GM04504 (cell line): ENCODE measurements at places on chromosomes 1 and 21.

- DNase-seq, result no peak
These were observed 90.8 kb upstream of the TNFSF4 start for GRCh38 chr1:173297798-173298391.

DNA sequence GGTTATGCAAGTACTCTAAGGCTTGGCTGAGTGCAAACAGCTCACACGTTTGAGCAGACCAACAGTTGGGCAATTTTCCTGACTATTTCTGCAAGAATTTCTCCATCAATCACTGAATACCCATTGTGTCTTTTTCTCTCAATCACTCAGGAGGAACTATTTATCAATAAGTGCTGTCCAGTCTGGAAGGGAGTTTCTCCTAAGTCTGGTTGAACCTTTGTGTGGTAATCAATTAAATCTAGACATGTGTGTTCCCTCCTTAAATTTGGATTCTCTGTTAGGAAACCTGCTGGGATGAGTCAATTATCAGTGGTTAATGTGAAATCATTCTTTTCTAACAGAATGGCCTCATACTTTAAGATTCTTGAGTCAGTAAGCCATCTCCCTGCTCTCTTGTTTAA, 6.8 kb upstream of the AADACL3 start:
- DNase-seq, result no peak

DNA sequence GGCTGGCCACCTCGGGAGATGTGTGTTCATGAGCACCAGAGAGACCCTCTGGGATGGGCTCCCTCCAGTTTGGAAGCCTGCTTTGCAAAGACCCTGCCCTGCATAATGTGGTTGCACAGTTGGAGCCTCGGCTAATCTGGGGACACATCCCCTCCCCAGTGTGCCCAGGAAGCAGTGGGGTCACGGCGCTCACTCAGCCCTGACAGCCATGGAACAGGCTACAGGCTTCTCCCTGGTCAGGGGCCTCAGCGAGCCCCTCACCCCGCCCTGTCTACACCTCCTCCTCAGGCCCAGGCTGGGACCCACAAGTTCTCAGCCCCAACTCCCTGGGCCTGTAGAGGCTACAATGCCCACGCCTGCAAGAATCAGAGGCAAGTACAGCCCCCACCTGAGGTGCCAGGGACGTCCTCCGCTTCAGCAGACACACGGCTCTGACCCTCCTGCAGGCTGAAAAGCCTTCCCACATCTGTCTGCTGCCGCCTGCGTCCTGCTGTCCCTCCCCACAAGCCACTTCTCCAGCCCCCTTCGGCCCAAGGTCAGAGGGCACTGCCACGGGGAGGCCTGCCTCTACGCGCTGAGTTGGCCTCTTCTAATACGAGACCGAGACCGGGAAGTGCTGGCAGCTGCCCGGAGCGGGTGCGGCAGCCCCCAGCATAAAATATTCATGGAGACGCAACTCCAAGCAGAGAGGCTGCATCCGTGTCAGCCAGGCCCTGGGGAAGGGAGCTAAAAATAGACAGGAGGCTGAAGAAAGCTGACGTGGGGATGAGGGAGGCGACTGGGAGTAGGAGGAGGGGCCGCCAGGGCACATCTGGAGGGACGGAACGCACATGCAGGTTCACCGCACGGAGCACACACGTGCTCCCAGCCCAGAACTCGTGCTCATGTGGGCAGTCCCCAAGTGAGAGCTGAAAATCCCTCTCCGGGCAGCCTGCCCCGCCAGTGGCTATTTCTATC, 15.2 kb upstream of the GPR153 start:
- DNase-seq, result peak; percentile 55

DNA sequence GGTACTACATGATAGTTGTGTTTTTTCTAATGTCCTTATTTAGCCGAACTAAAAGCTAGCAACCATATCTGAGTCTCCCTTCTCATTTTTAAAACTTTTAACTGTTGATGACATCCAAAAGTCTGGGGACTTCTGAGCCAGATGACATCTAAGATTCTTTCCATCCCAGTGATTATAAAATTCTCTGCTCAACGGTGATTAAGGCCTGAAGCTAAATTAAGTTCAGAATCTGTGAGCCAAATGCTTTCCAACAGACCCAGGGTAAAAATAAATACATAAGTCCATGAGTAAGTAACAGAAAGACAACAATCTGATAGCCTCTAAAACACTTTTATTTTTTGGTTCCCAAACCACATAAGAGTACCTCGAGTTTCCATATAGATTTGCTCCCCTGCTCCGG, 13.1 kb upstream of the PTP4A2 start:
- no peak for DNase-seq

DNA sequence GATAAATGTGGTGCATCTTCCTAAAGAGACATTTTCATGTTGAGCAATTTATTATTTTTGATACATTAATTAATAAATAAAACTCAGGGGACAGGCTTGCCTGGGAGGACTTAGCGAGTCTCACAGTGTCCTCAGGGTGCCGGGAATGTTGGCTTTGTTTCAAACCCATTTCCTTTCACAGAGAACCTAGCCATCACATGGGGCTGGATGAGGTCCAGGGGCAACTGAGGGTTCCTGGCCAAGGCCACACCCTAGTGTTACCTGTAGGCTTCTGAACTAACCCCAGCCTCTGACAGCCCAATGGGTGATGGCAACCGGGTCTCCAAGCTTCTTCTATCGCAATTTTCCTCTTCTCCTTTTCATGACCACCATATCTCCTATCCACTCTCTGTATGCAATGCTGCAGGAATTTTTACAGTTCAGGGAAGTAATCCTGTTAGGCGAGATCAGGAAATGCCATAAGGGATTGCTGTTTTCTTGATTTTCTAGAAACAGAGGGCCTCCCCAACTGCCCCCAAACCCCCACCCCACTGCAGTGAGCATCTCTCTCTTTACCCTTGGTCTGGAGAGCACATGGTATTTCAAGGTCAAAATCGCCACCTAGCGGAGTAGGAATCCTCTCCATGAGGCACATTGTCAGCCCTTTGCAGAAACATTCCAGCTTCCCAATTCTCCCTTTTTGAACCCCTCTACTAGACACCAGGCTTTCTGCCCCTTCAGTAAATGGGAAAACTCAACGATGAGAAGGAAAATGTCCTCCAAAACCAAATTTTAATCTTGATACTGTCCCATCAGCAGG, 22.1 kb upstream of the SMYD3 start:
- no peak for DNase-seq

GRCh38 chr1:180586671-180587155, 27.9 kb downstream of the OVAAL start:
- peak; percentile 43 for DNase-seq

DNA sequence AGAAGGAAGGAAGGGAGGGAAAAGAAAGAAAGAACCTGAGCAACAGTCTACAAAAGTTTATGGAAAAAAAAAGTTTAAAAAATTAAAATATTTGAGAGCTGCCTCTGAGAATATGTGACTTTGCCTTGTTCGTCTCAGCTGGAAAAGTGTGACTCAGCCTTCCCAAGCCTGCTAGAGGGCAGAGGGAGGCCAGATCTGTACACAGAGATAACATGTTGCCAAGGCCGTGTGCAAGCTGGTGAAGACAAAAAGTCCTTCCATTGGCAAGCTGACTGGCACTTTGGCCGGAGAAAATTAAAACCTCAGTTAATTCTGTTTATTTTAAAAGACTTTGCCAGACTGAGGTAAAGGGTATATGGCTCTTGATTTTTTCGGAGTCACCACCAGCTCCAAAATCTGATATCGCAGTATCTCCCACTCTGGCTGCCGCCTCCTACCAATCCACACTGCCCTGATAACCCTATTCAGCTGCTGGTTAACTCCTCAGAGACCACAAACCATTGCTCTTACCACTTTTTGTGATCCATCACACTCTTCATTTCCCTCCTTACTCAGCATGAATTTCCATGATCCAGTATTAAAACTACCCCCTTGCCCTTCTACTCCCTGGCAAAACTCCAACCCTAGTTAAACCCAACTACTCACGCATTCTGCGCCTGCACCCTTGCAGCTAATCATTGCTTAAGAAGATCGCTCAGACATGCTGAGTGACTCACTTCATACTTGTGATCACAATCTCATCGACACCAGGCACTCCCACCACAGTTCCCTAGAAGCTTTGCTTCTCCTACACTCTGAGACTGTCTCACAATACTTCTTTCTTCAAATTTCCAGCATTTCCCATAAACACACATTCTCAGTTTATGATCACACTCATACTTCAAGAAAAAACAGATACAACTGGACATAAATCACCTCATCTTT, 5.7 kb upstream of the PPP1R15B start:
- DNase-seq, result peak; percentile 97

GRCh38 chr1:1347663-1348419, 1.4 kb downstream of the DVL1 start:
- DNase-seq, result no peak

DNA sequence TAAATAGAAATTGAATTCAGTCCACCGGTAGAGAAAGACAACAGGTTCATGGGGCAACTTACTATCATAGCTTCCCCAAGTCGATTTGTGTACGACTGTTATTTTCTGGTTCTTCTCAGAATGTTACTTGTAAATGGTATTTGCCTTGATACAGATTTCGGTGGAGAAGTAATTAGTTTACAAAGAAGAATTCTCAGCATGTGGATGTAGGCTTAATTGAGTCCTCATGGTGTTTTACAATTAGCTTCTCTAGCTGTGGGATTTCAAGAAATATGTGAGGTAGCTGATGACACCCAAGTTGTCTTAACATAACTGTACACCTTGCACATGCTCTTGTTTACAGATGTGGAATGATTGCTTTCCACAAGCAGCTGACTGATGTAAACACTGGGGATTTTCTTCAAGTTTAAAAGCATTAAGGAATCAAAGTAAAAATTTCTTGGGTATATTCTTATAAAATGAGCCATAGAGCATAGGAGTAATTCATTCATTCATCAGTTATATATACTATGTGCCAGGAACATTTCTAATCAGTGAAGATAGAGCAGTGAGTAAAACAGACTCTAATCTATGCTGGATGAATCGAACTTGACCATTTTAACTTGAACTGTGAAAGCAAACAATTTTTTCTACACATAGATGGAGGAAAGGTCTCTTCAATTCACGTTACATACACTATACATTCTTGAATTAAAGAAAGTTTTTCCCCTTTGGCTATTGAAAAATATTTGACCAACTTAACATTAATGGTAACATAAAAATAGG, 1.4 kb downstream of the MACO1 start:
- DNase-seq, result no peak

- DNase-seq, result no peak
These were observed 8.3 kb upstream of the WNT3A start for GRCh38 chr1:227998374-227999055.

DNA sequence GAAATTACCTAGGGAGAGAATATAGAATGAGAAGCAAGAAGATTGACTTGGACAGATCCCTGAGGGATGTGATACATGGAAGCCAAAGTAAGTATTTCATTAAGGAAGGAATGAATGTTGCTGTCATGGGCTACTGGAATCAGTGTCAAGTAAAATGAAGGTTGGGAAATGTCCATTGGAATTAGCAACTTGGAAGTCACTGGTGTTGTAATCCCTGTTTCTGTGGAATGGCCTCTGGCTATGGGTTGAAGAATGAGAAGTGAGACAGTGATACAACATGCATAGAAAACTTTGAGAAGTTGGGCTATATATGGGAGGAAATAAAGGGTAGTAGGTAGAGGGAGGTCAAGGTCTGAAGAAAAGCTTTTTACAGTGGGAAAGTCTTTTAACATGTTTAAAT, 54.7 kb downstream of the CCDC18 start:
- DNase-seq, result no peak

DNA sequence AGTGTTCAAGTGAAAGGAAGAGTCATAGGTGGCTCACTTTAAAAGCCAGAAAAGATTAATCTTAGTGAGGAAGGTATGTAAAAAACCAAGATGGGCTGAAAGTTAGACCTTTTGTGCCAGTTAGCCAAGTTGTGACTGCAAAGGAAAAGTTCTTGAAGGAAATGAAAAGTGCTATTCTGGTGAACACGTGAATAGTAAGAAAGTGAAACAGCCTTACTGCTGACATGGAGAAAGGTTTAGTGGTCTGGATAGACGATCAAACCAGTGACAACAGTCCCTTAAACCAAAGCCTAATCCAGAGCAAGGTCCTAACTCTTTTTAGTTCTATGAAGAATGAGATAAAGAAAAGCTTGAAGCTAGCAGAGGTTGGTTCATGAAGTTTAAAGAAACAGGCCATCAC, 106.4 kb downstream of the CTH start:
- DNase-seq, result no peak

DNA sequence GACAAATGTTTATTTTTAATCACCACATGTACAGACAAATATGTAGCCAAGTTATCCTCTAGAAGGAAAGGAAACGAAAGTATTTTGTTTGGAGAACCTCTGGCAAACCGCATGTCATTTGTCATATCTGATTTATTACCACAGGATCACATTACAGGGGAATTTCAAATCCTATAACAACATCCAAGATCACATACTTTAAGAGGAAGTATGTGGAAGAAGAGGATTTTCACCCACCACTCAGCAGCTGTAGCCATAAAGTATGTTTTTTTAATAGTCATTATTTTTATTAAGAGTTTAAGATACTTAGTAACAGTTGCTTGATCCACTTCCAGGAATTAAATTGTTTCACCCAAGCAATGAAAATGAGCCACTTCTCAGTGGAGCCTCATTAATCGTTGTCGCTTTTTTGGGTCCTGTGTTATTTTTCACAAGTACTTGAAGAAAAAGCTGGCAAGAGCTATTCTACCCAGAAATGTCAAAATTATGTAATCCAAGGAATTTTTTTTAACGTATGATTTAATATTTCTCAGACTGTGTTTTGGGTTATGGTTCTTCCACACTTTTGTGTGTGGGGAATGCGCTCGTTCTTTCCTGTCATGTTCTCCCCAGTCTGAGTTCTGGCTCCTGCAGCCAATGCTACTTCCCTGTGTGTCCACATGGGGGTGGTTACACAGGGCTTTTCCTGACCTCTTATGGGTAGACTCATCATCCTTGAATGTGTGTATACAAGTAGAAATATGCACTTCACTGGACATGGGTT, 6.9 kb downstream of the SERTAD4 start:
- DNase-seq, result no peak

- no peak for DNase-seq
These were observed 12.4 kb downstream of the SLC2A1 start for GRCh38 chr1:42946120-42946898.

DNA sequence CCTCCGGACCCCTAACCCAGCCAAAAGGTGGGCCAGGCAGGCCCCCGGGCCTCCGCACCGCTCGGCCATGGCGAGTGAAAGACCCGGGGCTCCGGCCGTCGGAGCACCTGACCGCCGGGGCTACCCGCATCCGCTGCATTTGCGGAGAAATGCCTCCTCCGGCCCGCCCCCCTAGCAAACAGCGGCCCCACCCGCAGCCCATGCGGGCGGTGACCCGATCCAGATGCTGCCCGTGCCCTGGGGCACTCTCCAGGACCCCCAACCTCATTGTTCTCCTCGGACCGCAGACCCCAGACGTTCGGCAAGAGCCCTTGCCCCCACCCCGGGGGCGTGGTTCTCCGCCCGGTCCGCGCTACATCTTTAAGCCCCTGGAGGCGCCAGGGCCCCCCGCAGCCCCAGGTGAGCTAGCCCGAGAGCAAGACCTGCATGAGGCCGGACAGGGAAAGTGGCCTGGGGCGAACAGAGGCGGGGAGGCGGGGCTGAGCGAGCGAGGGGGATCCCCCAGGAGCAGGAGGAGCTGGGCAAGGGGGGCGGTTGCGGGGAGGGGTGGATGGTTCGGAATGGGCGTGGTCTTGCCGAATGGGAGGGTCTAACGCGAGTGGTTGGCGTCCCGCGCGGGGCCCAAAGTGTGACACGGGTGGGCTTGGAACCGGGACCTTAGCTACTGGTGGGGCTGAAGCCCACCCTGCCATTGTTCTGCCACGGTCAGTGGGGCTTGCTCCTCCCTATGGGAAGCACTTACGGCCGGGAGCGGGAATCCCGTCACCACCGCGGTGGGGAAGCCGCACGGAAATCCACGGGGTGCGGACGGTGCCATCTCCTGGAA, 6.3 kb upstream of the CRYBG2 start:
- no peak for DNase-seq
